ENCODE measurements at places on chromosomes 2 and 18. TPM values are rescaled to one million over a fixed set of nuclear protein-coding genes. Genes with fewer than 3 reads are reported as not detected.

- no peak for DNase-seq
Observed at GRCh38 chr18:48949050-48949605, 1.6 kb downstream of the SMAD7 start.

GRCh38 chr2:208722731-208723130 lies 316.1 kb downstream of the PTH2R start:
- no peak for DNase-seq

DNA sequence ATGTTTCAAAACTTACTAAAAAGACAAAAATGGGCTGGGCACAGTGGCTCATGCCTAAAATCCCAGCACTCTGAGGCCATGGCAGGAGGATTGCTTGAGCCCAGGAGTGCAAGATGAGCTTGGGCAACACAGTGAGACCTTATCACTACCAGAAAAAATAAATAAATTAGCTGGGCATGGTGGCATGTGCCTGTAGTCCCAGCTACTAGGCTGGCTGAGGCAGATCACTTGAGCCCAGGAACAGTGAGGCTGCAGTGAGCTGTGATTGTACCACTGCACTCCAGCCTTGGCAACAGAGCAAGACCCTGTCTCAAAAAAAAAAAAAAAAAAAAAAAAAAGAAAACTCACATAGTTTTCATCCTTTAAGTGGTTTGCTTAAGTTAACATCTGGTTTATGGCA lies 6.4 kb downstream of the TSPYL6 start:
- DNase-seq: no peak

GRCh38 chr2:66582104-66582986 lies 147.4 kb downstream of the MEIS1 start:
- DNase-seq: no peak

- DNase-seq: no peak
Observed at GRCh38 chr18:63111671-63112402, 207.7 kb downstream of the BCL2 start.

- no peak for DNase-seq
Observed at GRCh38 chr2:200100027-200100426, 144.6 kb downstream of the MAIP1 start.

DNA sequence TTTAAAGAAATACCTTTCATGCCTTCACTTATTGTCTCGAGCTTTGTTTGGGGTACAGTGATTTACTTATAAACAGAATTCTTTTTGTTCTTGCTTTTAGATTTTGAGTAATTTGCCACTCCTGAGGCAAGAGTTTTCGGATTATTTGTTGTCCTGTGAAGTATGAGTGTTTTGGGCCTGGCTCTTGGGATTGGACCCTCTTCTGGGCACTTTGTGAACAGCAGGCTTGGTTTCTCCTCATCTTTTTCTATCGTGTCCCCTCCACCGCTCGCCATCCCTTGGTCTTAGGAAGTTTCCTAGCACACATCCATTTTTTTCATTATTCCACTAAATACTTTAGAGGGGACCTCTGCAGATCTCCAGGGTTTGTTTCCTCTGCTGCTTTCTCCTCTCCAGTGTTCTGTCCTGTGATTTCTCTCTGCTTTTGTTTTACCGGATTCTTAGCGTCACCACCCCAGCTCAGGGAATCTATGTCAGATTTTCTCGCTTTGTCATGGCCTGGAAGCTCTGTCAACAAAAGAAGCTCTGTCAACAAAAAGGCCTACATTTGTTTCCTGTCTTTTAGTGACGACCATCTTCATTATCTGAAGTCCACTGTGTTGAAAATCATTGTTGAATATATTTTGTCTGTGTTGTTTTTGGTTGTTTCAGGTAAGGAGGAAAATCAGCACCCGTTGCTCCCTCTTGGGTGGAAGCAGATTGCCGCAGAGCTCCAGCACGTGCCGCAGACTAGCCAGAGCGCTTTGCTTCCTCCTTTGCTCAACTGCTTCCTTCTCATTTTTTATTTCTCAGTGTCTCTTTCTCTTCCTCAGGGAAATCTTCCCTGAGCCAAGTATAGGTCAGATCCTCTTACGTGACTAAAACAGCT lies 27.8 kb downstream of the ANKRD62 start:
- no peak for DNase-seq

DNA sequence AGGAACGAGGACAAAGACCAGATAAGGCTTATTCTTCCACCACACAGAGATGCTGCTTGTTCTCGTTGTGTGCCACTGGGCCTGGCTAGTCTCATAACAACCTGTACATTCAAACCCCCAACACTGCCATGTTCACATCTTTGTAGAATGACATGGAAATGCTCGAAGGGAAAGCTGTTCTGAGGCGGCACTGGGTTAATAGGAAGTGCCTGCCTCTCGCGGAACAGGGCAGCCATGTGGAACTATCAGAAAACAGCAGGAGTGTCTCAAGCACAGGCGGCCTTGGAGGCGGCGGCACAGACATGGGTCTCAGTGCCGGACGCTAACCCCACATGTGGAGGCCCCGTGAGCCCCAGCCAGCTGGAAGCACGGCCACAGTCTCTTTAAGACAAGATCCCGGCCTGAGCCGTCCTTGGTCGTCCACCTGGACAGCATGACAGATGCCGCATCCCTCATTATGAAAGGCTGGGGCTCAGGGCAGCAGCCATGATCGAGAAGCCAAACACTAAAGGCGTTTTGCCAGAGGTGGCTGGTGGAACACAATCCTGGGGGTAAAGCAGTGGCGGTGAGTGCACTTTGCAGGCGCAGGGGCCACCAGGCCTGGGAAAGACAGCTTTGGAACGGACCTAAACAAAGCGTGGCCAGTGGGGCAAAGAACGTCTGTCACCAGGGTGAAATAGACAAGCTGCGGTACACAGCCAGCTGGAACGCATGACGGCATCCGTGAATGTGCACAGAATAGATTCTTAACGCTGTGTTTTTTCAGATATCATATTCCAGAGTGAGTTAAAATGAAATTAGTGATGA lies 161.0 kb downstream of the HDAC4 start:
- no peak for DNase-seq

GRCh38 chr2:159217676-159218075 lies 68.8 kb downstream of the WDSUB1 start:
- no peak for DNase-seq

- DNase-seq: no peak
Observed at GRCh38 chr2:187312718-187313282, 135.3 kb downstream of the CALCRL start.

DNA sequence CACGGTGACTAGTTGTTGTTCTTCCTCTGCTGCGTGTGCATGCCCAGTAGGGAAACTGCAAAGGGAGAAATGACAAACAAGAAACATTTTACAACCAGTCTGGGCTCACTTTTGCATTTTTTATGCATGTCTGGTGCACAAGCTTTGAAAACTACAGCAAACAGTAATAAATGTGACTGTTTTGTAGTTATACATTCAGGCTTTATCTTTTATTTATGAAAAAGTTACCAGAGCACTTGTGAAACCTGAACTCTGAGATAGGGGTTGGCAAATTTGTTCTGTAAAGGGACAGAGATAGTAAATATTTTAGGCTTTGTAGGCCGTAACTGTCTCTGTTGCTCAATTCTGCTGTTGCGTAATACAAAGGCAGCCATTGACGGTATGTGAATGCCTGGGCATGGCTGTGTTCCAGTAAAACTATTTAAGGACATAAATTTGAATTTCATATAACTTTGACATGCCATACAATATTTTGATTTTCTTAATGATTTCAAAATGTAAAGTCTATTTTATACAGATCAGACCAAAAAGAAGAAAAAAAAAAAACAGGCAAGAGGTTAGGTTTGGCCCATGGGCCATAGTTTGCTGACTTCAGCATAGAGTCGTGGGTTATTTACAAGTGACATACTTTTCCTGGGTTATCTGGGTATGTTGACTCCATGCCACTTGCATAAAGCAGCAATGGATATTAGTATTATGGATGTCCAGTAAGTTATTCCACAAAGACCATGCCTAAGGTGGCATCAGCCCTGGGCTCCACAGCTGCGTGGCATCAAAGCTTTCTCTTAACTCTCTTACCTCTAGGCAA lies 53.6 kb upstream of the EML6 start:
- no peak for DNase-seq

GRCh38 chr2:147464737-147465357 lies 380.0 kb upstream of the ACVR2A start:
- DNase-seq: no peak

DNA sequence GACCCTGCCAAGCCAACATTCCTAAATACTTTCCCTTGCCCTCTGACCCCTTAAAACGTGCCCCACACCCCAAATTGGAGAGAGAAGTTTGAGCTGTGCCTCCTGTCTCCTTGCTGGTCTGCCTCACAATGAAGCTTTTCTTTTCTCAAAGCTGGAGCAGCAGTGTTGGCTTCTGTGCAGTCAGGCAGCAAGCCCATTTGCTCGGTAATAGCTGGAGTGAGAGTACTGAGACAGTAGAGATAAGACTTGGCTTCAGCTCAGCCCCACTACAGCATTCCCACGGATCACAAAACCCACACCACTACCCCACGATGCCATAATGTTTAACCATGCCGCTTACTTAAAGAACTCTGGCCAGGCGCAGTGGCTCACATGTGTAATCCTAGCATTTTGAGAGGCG lies 73.0 kb downstream of the NCAPH start:
- DNase-seq: no peak

GRCh38 chr2:235500761-235501672 lies 7.2 kb downstream of the AGAP1 start:
- no peak for DNase-seq

GRCh38 chr2:207772081-207772843 lies 2.6 kb upstream of the FZD5 start:
- DNase-seq: no peak

GRCh38 chr2:223510713-223511112 lies 91.4 kb downstream of the SCG2 start:
- DNase-seq: no peak

Gene PLGLB1
- 35.1 TPM for total RNA-seq

Gene ALPI
- not detected for total RNA-seq

Gene CRACDL
- 0.42 TPM for total RNA-seq

Gene SLC4A1AP
- 12.3 TPM for total RNA-seq

Gene RNF152
- total RNA-seq: 6.8 TPM

Gene RANBP2
- 51.7 TPM for total RNA-seq

Gene DSC1
- total RNA-seq: not detected

All from liver (tissue), 10 donors.